ENCODE measurements at places on chromosomes 4 and X.

DNA sequence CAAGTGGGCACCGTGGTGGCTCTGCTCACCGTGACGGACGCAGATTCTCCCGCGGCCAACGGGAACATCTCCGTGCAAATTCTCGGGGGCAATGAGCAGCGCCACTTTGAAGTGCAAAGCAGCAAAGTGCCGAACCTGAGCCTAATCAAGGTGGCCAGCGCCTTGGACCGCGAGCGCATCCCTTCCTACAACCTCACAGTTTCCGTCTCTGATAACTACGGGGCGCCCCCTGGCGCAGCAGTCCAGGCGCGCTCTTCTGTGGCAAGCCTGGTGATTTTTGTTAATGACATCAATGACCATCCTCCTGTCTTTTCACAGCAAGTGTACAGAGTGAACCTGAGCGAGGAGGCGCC is 2.7 kb downstream of the FAT4 start:
- DNase-seq: no peak

GRCh38 chr4:100041646-100042045 is 91.6 kb upstream of the H2AZ1 start:
- DNase-seq: no peak

DNA sequence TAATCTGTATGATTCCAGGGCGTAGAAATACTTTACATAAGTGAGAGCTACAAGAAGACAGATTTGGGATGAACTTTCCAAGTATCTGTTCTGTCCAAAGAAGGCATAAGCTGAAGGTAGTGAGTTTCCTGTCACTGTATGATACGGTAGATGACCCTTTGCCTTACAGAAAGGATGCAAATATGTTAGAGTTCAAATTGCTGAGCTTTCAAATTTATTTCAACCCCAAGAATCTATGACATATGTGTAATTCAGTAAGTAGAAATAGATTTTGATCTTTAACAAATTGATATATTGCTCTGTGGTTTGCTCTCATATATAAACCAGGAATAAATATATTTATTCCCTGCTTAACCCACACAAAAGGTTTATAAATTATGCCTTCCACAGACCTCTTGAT is 16.5 kb downstream of the DIPK2B start:
- DNase-seq: no peak

DNA sequence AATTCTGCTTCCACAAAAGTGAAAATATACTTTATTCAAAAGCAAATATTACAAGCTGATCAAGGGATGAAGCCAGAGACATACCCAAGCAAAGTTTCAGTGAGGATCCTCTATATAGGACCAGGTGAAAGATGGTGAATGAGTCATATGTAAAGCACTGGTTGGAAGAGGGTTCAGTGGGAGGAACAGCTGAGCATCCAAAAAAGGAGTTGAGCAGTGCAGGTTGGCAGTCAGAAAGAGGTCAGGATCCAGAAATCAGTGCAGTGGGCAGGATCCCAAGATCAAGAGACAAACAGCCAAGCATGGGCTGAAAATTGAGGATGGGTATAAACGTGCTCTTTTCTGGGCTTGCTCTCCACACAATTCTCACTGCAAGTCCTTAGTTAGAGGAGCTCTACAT is 30.3 kb downstream of the OTC start:
- no peak for DNase-seq

DNA sequence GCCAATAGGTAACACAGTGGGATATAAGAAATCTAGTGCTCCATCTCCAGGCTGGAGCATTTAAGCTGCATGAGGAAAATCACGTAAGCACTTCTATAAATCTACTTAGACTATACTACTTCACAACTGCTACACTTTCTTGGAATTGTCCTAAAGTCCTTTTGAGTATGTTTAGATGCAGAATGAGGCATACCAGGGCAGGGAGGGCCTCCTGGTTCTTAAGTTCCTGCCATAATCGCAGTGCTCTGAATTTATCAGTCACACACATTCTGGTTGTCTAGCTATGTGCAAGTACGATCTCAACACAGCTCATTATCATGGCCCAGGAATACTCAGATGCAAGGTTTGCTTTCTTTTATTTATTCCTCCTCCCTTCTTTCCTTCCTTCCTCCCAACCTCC is 130.3 kb downstream of the GUCY2F start:
- DNase-seq: no peak

DNA sequence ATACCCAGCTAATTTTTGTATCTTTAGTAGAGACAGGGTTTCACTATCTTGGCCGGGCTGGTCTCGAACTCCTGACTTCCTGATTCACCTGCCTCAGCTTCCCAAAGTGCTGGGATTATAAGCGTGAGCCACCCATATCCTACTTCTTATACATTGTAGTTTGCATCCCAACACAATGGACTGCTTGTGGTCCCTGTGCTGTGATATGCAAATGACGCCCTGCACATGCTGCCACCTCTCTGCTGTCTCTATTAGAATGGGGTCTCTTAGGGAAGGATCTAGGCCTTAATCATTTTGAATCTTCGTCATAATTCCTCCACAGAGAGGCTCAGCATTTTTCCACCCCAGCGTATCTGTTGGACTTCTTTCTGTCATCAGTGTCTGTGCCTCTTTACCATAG is 595.9 kb downstream of the ADGRL3 start:
- no peak for DNase-seq

DNA sequence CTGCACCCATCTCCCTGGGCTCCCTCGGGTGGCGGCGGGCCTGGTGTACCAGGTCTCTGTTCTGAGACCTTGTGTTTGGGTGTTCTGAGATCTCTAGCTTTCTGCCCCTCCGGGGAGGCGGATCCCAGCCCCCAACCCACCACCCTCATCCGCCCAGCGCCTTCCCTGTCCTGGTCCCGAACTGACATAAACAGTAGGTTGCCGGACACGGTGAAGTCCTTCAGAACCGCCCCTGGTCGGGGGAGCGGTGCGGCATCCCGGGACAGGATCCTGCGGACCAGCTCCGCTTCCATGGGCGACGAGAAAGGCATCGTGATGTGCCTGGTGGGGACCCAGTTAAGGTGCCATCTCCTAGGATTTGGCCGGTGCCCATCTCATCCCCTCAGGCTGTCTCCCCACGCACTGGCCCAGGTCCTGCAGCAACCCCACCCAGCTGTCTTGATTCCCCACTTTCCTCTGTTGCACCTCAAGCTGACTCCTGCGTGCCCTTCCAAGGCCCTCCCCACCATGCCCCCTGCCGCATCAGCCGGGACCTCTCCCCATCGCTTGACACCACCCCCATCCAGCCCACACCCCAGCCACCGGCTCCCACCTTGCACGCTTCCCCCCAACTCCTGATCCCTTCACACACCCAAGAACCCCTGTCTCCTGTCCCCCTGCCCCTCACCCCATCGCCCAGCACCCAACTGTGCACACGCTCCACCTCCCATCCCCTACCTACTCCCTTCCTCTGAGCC is 900 bp downstream of the CTAG2 start:
- DNase-seq: no peak

GRCh38 chrX:23513121-23513520 is 154.2 kb upstream of the PRDX4 start:
- no peak for DNase-seq

GRCh38 chr4:25628451-25628850 is 27.2 kb upstream of the SLC34A2 start:
- no peak for DNase-seq

Measured in smooth muscle cell of the brain vasculature (primary cell).